ENCODE measurements at places on chromosomes 3 and 15. TPM values are rescaled to one million over a fixed set of nuclear protein-coding genes. Genes with fewer than 3 reads are reported as not detected.

DNA sequence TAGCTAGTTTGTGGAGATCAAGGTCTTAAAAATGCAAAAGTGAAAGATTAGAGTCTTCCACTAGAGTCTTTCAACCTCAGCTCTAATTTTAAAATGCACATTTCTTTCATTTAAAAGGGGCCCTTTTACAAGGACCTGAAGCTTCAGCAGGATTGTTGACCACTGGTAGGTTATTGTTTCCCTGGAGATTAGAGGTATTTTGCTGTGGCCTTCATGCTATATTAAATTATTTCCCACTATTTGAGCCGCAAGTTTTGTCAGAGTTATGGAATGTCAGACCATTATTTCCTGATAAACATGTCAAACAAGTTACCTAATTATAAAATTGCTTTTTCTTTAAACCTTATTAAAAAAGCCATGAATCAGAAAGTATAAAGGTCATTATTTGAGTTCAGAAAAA, 103.1 kb upstream of the CCNL1 start:
- H3K27ac ChIP-seq = no peak overlapping the region
- H3K36me3 ChIP-seq = no peaks in the 10 kb centered on the region
- H3K4me1 ChIP-seq = no peaks in the 10 kb centered on the region
- no peaks in the 10 kb centered on the region for H3K27me3 ChIP-seq
- H3K4me3 ChIP-seq = no peak overlapping the region

Gene LOXL1
- total RNA-seq = 2.1 TPM

DNA sequence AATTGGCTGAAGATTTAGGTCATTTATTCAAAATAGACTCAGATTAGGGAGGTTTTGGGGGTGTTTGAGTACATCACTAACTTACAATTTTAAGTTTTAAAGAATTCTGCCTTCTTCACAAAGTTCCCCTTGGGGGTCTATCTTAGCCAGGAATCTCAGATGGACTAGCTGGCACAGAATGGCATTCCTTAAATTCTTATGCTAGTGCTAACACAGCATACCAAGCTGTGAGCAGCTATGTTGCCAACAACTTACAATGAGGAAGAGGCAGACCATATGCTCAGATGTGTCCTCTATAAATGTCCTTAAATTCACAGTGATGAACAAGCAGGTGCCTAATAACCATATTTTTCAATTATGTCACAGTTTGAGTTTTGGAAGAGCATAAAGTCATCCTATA, 60.9 kb upstream of the NPHP3 start:
- no peak overlapping the region for H3K27ac ChIP-seq
- no peaks in the 10 kb centered on the region for H3K4me1 ChIP-seq
- no peaks in the 10 kb centered on the region for H3K36me3 ChIP-seq
- DNase-seq = no peak
- H3K4me3 ChIP-seq = no peak overlapping the region

GRCh38 chr3:46881596-46882376, 4.3 kb downstream of the PTH1R start:
- peak; percentile 21 for DNase-seq
- H3K27ac ChIP-seq = no peak overlapping the region
- no peaks in the 10 kb centered on the region for H3K36me3 ChIP-seq

DNA sequence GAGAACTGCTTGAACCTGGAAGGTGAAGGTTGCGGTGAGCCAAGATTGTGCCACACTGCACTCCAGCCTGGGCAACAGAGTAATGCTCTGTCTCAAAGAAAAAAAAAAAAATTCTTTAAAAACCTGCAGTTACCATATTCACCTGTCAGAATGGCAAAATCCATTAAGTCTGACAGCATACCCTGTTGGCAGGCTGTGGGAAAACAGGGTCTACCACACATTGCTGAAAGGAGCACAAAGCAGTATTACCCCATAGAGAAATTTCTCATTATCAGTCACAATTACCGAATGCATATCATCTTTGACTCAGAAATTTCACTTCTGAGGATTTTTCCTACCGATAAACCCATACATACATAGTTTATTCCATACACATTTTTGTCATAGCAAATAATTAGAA, 264.1 kb upstream of the SLCO3A1 start:
- H3K27ac ChIP-seq = no peak overlapping the region
- H3K36me3 ChIP-seq = no peaks in the 10 kb centered on the region
- H3K4me1 ChIP-seq = no peaks in the 10 kb centered on the region
- peaks cover 5% of the 10 kb centered on the region for H3K27me3 ChIP-seq
- no peak overlapping the region for H3K4me3 ChIP-seq

GRCh38 chr3:52357151-52358080, 41.3 kb downstream of the DNAH1 start:
- H3K27me3 ChIP-seq = no peaks in the 10 kb centered on the region
- no peaks in the 10 kb centered on the region for H3K4me1 ChIP-seq
- no peak overlapping the region for H3K4me3 ChIP-seq
- peaks cover 30% of the 10 kb centered on the region for H3K36me3 ChIP-seq
- no peak for DNase-seq

Gene CHRM5
- total RNA-seq = not detected

Measured in CD4-positive, alpha-beta memory T cell (primary cell).